ENCODE measurements at places on chromosomes 6 and 20.

GRCh38 chr6:135163440-135163738, 17.7 kb upstream of the MYB start:
- DNase-seq = no peak

- DNase-seq = peak; percentile 2
These were observed 67.2 kb downstream of the RPP40 start for GRCh38 chr6:4936681-4937041.

- DNase-seq = no peak
These were observed 46.3 kb downstream of the HIVEP1 start for GRCh38 chr6:12058172-12058961.

GRCh38 chr20:9877932-9878495, 39.1 kb upstream of the PAK5 start:
- DNase-seq = no peak

DNA sequence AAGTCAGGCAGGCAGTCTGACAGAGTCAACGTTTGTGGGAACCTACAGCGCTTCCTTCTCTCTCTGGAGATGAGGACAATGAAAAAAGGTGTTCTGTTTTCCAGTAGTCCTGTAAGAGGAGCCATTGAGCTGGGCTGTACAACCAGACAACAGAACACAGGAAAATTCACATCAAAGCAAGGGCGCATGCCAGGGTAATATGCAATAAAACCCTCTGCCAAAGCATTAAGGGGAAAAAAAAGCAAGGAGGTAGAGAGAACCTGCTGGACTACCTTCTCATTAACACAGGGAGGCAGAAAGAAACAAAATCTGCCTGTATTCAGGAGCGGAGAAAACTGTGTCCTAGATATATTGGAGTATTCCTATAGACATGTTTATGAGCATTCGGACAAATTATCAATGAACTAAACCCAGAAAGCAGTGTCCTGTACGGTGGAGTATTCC, 1.3 kb downstream of the RNF24 start:
- DNase-seq = no peak

- no peak for DNase-seq
These were observed 11.2 kb upstream of the GRM1 start for GRCh38 chr6:146017672-146018071.

GRCh38 chr20:58461899-58462298, 53.3 kb downstream of the APCDD1L start:
- no peak for DNase-seq

DNA sequence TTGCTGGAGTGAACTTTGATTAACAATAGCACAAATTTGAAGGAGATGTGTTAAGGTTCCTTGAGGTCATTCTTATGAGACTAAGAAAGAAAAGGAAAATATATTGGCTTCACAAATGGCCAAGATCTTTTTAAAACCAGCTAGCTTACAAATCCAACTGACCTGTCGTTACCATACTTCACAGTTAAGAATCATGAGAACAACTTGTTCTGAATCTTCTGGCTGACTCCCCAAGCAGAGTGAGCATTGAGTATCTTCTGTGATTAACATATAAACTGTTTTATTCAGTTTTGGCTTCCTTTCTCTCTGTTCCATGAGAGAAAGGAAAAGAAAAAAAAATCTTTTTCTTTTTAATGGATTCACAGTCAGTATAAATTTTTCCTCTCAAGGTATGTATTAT, 277.1 kb downstream of the KHDC1L start:
- DNase-seq = no peak

- no peak for DNase-seq
These were observed 13.0 kb upstream of the BAG2 start for GRCh38 chr6:57159127-57159526.

DNA sequence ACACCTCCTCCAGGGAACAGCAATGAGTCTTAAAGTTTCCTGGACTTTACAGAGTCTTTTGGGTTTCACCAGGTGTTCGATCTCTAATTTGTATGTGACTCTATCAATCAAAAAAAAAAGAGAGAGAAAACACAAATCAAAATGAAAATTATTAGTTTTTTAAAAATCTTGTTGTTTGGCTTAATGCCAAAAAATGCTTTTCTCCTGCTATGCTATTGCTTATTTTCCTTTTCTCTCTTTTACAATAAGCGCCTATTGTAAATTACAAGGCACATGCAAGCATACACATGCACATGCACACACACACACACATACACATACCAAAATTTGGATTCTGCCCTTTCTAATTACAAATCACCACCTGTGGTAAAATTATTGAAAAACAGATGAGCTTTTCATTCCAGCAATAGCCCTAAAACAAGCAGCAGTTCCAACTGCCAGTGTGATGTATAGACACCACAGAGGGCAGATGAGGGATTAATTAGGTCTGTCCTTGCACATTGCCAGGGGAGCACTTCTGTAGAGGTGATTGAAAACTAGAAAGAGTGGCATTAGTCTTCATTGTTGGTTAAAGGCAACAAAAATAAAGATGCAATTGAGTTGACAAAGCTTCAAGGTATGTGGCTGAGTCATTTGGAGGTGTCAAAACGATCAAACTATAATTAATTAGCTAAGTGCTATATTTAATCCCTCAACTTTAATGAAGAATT, 631.7 kb downstream of the TFAP2B start:
- no peak for DNase-seq

DNA sequence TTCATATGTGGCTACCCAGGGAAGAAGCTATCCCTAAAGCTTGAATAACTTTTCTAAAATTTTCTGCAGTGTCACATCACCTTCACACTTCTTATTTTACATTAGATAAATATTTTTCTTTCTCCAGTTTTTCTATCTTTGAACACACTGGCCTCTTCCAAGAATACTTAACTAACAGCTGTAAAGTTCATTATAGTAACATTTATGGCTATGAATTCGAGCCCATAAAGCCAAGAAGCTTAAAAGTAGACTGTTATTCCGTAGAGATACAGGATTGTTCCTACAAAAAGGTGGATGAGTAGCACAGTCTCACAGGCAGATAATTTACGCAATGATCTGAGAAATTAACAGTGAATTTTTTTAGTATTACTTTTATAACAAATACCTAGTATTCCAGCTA, 55.7 kb upstream of the BMP5 start:
- no peak for DNase-seq

GRCh38 chr6:140537834-140538705, 1163.6 kb upstream of the CITED2 start:
- DNase-seq = no peak

GRCh38 chr6:39792540-39793450, 619 bp downstream of the DAAM2 start:
- DNase-seq = peak; percentile 37

- no peak for DNase-seq
These were observed 7.3 kb downstream of the CCDC167 start for GRCh38 chr6:37492236-37492972.

DNA sequence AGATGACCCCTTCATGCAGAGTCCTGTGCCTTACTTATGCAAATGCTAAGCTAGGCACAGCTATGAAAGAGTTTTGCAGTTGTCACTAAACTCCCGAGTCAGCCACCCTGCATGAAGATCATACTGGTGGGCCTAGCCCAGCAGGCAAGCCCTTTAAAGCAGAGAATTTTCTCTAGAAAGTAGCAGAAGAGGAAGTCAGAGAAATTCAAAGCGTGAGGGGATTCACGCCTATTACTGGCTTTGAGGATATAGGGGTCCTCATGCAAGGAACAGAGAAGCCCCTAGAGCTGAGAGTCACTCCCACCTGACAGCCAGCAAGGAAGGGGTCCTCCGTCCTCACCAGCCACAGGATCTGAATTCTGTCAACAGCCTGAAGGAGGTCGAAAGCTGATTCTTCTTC, 54.6 kb downstream of the MYB start:
- no peak for DNase-seq

- DNase-seq = no peak
These were observed 99.3 kb upstream of the NFATC2 start for GRCh38 chr20:51641866-51642265.

GRCh38 chr6:117329926-117330325, 64.6 kb downstream of the VGLL2 start:
- no peak for DNase-seq

DNA sequence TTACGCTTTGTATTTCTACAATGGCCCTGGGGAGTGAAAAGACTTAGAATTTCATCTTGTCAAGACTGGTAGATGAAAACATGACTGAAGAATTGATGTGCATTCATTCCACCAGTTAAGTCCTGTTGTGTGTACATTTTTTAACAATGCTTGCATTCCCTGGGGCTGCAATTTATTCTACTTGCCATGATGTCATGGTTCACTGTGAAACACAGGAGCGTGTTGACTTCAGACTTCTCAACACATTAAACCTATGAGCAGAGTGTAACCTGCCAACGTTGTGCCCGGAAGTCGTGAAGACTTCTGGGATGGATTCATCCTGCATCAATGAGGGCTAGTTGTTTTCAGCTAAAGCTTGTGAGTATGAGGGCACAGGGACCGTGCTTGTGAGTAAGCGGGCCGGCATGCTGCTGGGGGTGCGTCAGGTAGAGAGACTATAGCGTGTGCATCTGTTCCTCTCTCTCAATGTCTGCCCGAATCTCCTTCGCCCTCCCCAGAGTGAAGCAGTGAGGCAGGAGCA, 26.3 kb upstream of the RIMS4 start:
- no peak for DNase-seq

- DNase-seq = no peak
These were observed 34.7 kb upstream of the IGF2R start for GRCh38 chr6:159934181-159934580.

DNA sequence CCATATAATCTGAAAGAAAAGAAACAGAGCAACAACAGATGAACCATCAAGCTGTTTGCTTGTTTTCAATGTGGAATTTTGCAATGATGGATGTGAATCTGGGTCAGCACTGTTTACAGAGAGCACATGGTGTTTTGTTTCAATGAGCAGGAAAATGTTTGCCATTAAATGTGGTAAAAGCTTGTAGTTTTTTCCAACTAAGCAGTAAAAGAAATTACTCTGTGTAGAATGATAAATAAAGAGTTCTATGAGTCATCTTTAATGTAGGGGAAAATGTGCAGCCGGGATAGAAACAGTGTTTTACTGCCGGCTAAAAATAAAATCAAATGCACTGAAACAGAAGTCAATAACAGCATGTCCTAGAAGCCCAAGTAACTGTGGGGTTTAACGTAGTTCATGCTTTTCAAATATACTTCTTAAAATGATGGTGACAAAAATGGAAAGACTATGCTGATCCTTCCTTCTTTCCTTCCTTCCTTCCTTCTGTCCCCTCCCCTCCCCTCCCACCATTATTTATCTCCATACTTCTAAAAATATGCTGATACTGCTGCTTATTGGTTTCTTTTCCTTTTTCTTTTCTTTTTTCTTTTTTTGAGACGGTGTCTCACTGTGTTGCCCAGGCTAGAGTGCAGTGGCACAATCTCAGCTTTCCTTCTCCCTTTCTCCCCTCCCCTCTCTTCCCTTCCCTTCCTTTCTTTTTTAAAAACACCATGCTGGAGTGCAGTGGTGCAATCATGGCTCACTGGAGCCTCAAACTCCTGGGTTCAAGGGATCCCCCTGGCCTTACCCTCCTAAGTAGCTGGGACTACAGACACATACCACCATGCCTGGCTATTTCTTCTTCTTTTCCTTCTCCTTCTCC, 6.3 kb upstream of the NAA20 start:
- DNase-seq = no peak

DNA sequence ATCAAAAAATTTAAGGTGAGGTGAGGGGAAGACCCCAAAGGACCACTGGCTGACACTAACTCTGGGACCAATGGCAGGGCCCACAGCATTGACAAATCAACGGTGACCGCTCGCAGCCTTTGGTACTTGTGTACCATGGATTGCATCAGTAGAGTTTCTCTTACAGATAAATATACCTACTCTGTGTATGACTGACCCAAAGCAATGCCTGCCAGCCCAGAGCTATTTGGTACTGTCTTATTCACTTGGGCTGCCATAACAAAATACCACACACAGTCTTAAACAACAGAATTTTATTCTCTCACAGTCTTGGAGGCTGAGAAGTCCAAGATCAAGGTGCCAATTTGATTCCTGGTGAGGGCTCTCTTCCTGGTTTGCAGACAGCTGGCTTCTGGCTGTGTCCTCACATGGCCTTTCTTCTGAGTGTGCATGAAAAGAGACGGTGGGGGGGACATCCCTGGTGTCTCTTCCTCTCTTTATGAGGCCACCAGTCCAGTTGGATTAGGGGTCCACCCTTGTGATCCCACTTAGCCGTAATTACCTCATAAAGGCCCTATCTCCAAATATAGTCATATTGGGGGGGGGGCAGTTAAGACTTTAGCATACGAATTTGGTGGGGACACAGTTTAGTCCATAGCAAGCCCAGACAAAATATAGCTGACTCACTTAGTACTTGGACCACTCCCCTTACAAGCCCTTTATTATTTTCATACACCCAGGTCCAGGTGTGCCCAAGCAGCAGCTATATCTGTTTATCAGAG, 336.3 kb downstream of the CD83 start:
- DNase-seq = no peak

GRCh38 chr20:62624719-62625453, 17.4 kb upstream of the SLCO4A1 start:
- no peak for DNase-seq

DNA sequence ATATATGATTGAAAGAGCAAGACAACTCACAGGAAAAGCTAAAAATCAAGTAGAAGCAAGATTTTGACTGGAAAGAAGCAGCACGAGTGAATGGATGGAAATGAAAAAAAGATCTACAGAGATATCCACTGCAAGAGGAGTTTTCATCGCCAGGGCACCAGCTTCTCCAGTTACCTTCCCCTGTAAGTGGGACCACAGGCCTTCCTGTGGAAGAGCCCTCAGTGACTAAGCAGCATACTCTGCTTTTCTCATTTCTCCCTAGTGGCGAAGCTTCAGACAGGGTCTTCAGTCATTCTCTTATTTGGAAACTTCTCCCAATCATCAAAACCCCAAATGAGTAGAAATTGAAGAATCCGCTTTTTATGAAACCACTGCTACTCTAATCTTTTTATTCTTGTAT, 40.5 kb downstream of the ADGRB3 start:
- DNase-seq = no peak

DNA sequence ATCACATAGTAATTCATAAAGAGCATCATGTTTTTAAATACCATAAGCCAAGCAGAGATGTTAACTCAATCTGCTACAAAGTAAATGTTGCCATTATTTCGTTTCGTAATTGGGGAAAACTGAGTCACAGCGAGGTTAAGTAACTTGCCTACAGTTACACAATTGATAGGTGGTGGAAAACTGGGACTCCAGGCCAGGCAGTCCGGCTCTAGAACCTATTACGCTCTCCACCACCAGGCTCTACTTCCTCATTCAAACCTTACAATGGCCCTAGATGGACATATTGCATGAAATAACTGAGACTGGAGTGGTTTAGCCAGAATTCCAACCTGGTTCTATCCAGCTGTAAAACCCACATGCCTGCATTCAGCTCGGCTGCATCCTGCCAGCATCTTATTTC, 58.2 kb downstream of the LINC00237 start:
- no peak for DNase-seq

DNA sequence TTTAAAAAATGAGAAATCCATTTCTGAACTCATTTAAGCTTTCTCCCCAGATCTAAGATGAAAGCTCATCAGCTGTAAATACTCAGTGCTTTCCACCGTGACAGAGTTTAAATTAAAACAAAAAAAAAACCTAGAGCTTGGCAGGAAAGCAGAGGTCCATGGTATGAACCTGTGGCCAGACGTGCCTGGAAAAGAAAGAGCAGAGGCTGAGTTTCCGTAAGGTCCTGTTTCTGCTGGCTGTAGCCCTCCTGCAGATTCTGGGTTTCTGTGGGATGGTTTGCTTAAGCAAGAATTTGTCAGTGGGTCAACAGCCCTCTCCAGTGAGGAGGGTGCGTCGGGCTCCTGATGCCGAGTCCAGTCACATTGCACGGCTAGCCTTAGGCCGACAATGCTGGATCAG, 383.2 kb downstream of the SAMD5 start:
- no peak for DNase-seq
